Naive B cell (primary cell): ENCODE measurements at places on chromosomes 1 and 21. TPM values are rescaled to one million over a fixed set of nuclear protein-coding genes. Genes with fewer than 3 reads are reported as not detected.

ZNF683 gene
- polyA plus RNA-seq, result not detected

DNA sequence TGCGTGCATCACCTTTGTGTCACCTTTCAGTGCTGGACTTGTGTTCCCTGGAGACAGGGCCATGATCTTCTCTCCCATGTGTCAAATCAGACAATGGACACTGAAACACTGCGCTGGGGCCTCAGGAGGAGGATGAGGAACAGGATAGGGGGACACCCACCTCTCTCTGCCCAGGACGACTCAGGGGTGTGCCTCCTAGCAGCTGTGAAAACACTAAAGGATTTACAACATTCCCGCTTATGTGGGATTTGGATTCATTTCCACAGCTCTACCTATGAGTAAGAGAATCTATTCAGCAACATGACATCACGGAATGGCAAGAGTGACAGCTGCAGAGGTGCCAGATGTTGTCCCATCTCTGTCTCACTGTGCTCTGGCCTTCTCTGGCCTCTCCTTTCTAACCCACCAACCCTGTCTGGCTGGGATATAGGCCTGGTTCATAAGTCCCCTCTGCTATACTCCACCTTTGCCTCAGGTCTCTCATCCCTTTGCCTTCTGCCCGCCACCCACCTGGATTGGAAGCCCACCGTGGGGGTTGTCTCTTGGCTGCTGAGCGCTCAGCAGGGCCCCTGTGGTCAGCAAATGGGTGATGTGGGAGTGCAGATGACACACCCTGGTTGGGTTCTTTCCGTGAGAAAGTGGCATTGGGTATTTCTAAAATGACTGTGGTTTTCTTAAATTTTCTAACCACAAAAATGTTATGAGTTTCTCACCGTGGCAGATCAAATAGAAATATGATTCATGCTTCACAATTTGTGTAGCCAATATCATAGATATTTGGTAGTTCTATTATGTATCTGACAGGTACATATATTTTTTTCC, 47.1 kb upstream of the TLR5 start:
- no peak for DNase-seq
- H3K27ac ChIP-seq, result no peak overlapping the region
- no peaks in the 10 kb centered on the region for H3K4me1 ChIP-seq
- H3K36me3 ChIP-seq, result no peaks in the 10 kb centered on the region
- H3K4me3 ChIP-seq, result no peak overlapping the region

GRCh38 chr1:205515781-205516253, 11.3 kb downstream of the CDK18 start:
- H3K27ac ChIP-seq, result no peak overlapping the region
- H3K27me3 ChIP-seq, result no peaks in the 10 kb centered on the region
- DNase-seq, result no peak
- peaks cover 10% of the 10 kb centered on the region for H3K4me1 ChIP-seq

- DNase-seq, result no peak
- H3K27me3 ChIP-seq, result peaks cover 50% of the 10 kb centered on the region
- H3K4me1 ChIP-seq, result peaks cover 5% of the 10 kb centered on the region
- H3K36me3 ChIP-seq, result no peaks in the 10 kb centered on the region
- no peak overlapping the region for H3K27ac ChIP-seq
- H3K4me3 ChIP-seq, result no peak overlapping the region
Measured at GRCh38 chr1:94039871-94040569, 80.9 kb downstream of the ABCA4 start.

NTRK1 gene
- not detected for polyA plus RNA-seq

DNA sequence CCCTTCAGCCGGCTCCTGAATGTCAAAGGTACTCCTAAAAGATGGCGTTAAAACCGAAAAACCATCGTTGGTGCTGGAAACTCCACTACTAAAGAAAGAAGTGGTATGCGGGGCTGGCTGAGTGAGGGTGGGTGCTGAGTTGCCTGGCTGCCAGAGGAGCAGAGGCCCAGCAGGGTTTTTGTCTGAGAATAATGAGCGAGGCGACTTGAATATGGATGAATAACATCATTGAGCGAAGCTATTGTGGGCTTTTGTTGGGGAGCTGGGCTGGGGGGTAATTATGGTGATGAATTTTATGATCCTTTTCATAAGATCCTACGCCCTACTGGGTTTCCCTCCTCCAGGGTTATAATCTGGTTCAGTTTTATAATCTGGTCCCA, 2.0 kb downstream of the PDPN start:
- H3K4me1 ChIP-seq, result peaks cover 6% of the 10 kb centered on the region
- no peak for DNase-seq
- H3K4me3 ChIP-seq, result no peak overlapping the region
- peaks cover 81% of the 10 kb centered on the region for H3K27me3 ChIP-seq
- H3K27ac ChIP-seq, result no peak overlapping the region

PTPRC gene
- polyA plus RNA-seq, result 771 TPM

LMOD1 gene
- not detected for polyA plus RNA-seq

RHEX gene
- 0.28 TPM for polyA plus RNA-seq

CYP4A11 gene
- polyA plus RNA-seq, result not detected

DNA sequence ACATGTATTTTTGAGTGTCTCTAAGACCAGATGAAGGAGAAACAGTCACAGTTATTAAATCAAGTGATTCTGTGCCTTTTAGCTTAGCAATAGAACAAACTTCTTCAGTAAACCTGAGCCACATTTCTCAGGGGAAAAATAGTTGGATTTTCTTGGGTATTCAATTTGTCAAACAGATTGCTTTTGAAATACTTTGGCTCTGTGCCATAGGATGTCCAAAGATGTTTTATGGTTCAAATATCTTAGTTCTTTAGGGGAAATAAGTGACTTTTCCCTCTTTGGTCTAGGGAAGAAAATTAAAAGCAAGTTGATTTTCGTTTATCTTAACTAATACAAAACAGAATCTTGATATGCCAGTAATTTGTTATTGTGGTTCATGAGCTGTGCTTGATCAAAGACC, 125.9 kb downstream of the ATP5PO start:
- DNase-seq, result no peak
- no peak overlapping the region for H3K27ac ChIP-seq
- H3K4me1 ChIP-seq, result no peaks in the 10 kb centered on the region
- H3K36me3 ChIP-seq, result no peaks in the 10 kb centered on the region
- H3K27me3 ChIP-seq, result peaks cover 6% of the 10 kb centered on the region

GRCh38 chr1:58895559-58896145, 111.8 kb upstream of the JUN start:
- no peaks in the 10 kb centered on the region for H3K36me3 ChIP-seq
- no peak overlapping the region for H3K4me3 ChIP-seq
- DNase-seq, result no peak
- no peaks in the 10 kb centered on the region for H3K27me3 ChIP-seq

TCEANC2 gene
- polyA plus RNA-seq, result 6.8 TPM

GBP6 gene
- polyA plus RNA-seq, result not detected

DNA sequence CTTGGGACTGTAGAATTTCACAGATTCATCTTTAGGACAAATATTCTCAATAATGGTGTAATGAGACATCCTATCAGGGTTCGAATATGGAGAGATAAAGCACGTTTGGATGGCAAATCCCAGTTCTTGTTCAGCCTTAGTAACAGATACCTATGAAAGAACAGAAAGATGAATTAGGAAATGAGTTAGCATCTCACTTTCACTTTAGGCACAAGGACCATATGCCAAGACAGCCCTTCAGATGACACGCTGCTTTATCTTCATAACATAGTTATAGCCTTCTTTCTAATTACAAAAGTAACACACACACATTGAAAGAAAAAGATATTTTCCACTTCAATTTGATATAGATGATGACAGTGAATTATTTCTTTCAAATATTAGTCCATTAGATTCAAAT, 173.6 kb downstream of the TGFBR3 start:
- peaks cover 7% of the 10 kb centered on the region for H3K27me3 ChIP-seq
- DNase-seq, result no peak
- no peaks in the 10 kb centered on the region for H3K36me3 ChIP-seq
- H3K4me1 ChIP-seq, result peaks cover 3% of the 10 kb centered on the region
- no peak overlapping the region for H3K27ac ChIP-seq

DNA sequence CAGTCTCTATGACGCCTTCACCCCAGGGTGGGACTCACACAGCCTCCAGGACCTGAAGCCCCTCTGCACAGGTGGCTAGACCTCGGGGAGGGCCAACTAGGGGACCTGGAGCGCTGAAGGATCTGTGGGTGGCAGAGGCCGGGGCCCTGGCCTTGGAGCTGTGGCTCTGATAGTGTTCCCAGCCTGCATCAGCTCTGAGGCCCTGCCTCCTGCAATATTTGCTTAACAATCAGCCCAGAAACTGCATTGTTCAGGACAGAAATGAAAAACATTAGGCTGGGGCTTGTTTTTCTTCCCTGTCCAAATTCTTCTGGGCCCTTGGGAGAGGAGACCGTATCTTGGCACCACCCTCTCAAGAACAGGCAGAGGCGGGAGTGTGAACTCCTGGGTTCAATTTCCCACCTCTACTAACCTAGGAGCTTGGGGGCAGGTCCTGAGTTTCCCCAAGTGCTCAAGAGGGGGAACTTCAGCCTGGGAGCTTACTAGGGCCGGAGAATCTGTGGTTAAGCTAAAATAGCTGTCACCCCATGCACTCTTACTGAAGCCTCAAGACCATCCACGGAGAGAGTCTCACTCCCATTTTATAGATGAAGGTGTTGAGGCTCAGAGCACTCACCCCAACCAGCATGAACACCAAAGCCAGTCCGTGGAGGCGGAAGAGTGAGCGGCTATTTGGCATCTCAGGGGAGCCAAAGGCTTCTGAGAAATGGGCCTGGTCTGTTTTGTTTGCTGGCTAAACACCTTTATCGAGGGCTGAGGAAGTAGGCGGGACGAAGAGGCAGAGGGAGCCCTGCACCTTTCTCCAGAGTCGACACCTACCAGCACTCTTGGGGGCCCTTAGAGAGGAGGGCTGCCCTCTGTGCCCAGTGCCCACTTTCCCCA, 18.8 kb upstream of the CASZ1 start:
- H3K27me3 ChIP-seq, result peaks cover 37% of the 10 kb centered on the region
- no peak overlapping the region for H3K27ac ChIP-seq
- no peaks in the 10 kb centered on the region for H3K4me1 ChIP-seq
- no peaks in the 10 kb centered on the region for H3K36me3 ChIP-seq
- DNase-seq, result no peak

- H3K27me3 ChIP-seq, result no peaks in the 10 kb centered on the region
- peaks cover 7% of the 10 kb centered on the region for H3K4me1 ChIP-seq
- no peak for DNase-seq
Measured at GRCh38 chr1:171736196-171736595, 5.7 kb downstream of the VAMP4 start.

S100A3 gene
- polyA plus RNA-seq, result not detected

DNA sequence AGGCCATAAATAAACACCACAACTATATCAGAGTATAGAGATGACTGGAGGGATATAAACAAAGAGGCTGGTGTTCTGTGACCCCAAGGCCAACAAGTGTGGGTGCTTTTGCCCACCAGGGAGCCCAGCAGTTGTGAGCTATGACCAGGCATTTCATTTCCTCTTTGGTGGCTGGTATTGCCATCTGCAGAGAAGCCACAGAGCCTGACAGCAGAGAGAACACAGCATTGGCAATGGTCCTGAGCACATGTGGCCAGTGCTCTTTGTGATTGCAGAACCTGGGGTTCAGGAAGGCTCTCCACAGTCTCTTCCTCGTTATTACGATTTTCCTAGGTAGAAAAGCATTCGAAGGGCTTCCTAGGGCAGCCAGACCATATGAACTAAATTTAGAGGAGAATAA, 112.3 kb downstream of the TM2D1 start:
- no peaks in the 10 kb centered on the region for H3K4me1 ChIP-seq
- H3K36me3 ChIP-seq, result no peaks in the 10 kb centered on the region
- DNase-seq, result no peak
- H3K27me3 ChIP-seq, result no peaks in the 10 kb centered on the region
- no peak overlapping the region for H3K27ac ChIP-seq
- H3K4me3 ChIP-seq, result no peak overlapping the region

GRCh38 chr1:25757151-25757845, 42.7 kb upstream of the SELENON start:
- H3K27me3 ChIP-seq, result peaks cover 10% of the 10 kb centered on the region
- peaks cover 6% of the 10 kb centered on the region for H3K4me1 ChIP-seq
- DNase-seq, result no peak
- no peaks in the 10 kb centered on the region for H3K36me3 ChIP-seq
- H3K27ac ChIP-seq, result no peak overlapping the region
- H3K4me3 ChIP-seq, result no peak overlapping the region

DNA sequence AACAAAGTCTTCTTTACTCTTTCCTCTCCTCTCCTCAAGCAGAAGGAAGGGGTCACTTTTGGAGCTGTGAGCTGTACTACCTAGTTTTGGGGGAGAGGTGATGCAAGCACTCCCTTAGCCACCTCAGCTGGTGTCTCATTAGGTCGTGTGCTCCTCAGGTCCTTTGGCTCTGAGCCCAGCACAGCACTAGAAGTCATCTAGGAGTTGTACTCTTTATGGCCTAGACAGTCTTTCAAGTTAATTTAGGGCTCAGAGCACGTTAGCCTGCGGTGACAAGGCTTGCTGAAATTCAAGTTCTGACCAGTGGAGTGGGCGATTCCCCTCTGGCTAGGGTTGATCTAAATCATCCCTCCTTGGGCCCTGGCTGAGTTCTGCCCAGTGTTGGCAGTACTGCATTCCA, 48.0 kb upstream of the WDR26 start:
- H3K4me3 ChIP-seq, result no peak overlapping the region
- peaks cover 29% of the 10 kb centered on the region for H3K36me3 ChIP-seq
- no peak for DNase-seq

- H3K4me1 ChIP-seq, result peaks cover 19% of the 10 kb centered on the region
- no peaks in the 10 kb centered on the region for H3K36me3 ChIP-seq
- peaks cover 42% of the 10 kb centered on the region for H3K27me3 ChIP-seq
Measured at GRCh38 chr1:10945991-10946509, 66.4 kb upstream of the TARDBP start.

DNA sequence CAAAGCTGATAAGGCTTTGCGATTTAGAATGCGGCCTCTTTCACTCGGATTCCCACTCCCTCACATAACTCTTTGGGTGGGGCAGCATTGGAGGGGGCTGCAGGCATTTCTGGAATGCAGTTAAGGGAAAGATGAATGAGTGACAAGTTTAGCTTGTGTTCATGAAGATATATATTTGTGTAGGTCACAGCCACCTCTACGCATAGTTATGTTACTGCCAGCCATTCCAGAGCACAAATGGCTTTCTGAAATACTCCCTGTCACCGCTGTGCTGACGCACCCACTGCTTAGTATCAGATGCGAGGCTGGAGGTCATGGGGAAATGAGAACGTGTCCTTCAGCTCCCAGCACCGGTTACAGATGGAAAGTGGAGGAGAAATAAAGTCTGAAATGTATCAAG, 54.1 kb upstream of the ATP1A1 start:
- no peak for DNase-seq
- no peak overlapping the region for H3K27ac ChIP-seq
- H3K4me1 ChIP-seq, result no peaks in the 10 kb centered on the region
- no peaks in the 10 kb centered on the region for H3K36me3 ChIP-seq

DNA sequence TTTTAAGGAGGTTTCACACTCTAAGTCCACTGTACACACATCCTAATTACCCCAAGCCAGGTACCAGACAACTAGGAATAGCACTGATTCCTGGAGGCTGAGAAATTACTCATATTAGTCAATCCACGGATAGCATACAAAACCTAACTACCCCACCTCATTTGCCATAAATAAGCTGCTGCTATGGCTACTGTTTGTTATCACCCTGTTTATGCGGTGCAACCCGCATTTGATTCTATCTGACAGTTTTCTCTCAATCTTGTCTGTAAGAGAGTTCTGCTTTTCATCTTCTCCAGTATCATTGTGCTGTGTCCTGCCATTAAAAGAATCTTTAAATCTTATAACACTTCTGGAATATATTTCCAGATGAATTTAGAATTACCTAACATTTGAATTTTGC, 1496.5 kb downstream of the PLA2G4A start:
- no peaks in the 10 kb centered on the region for H3K36me3 ChIP-seq
- H3K4me1 ChIP-seq, result no peaks in the 10 kb centered on the region
- H3K27ac ChIP-seq, result no peak overlapping the region
- no peaks in the 10 kb centered on the region for H3K27me3 ChIP-seq
- no peak for DNase-seq
- no peak overlapping the region for H3K4me3 ChIP-seq

GRCh38 chr1:6178751-6179563, 1.2 kb downstream of the CHD5 start:
- H3K27me3 ChIP-seq, result peaks cover 38% of the 10 kb centered on the region
- H3K27ac ChIP-seq, result no peak overlapping the region
- no peaks in the 10 kb centered on the region for H3K36me3 ChIP-seq

PLEKHN1 gene
- polyA plus RNA-seq, result not detected
